PC-3 (cell line): ENCODE measurements at places on chromosomes 6 and 20.

- peaks cover 13% of the 10 kb centered on the region for H3K36me3 ChIP-seq
- H3K27ac ChIP-seq, result no peak overlapping the region
- DNase-seq, result no peak
- no peaks in the 10 kb centered on the region for H3K27me3 ChIP-seq
Measured at GRCh38 chr20:3901028-3901705, 12.0 kb downstream of the PANK2 start.

GRCh38 chr6:39887692-39888450, 46.4 kb downstream of the MOCS1 start:
- no peaks in the 10 kb centered on the region for H3K36me3 ChIP-seq
- H3K27ac ChIP-seq, result no peak overlapping the region
- H3K4me3 ChIP-seq, result no peak overlapping the region
- DNase-seq, result peak; percentile 7

DNA sequence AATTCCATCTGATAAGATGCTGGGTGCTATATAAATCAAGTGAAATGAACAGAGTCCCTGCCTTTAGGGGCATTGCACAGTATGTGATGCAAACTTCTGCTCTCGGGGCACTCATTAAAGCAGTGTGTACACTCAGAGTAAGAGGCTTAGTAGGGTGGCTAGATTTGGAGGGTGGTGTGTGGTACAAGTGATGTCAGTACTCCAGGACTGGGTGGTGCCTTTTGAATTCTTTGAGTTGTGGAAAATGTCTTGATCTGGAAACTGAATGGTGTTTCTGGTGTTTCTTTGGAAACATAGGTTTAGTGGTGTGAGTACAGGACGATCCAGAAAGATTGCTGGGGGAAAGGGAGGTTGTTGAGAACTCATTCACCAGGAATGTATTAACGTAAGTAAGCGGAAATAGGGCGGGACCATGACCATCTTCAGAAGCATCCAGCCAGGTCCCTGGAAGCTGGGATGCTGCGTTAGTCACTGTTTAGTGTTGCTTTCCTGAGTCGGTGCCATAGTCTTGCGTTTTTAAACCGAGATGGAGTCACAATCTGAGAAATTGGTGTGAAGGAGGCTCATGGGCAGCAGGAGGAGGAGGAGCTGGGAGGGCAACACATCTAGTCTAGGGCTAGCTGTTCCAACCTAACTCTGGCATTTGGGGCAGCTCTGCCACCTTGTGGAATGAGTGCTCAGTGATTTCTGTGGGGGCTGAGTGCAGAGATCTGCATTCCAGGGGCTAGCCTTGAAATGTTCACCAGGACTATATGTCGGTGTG, 70.3 kb downstream of the SCAND1 start:
- H3K27me3 ChIP-seq, result no peaks in the 10 kb centered on the region
- H3K36me3 ChIP-seq, result no peaks in the 10 kb centered on the region
- peaks cover 41% of the 10 kb centered on the region for H3K4me1 ChIP-seq
- H3K27ac ChIP-seq, result peak overlapping the region; percentile 97
- peak; percentile 99 for DNase-seq
- peak overlapping the region; percentile 39; the same call in 1 of the 2 replicates for H3K4me3 ChIP-seq

DNA sequence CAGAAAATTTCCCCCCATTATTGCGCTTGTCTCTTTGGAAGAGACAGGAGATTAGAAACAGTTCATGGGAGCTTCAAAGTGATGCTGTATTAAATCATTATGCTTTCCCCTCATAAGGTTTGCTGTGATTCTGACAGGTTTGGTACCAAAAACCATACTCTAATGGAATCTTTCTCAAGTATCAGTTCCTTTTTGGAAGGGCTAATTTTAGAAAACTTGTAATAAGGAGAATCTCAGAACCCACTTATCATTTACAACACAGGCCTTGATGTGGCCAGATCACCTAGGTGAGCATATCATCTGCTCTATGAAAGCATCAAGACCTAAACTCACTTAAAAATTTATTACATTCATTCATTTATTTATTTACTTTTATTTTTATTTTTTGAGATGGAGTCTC, 51.2 kb downstream of the TP53INP2 start:
- H3K27ac ChIP-seq, result no peak overlapping the region
- no peaks in the 10 kb centered on the region for H3K4me1 ChIP-seq
- no peak for DNase-seq
- no peak overlapping the region for H3K4me3 ChIP-seq
- H3K27me3 ChIP-seq, result no peaks in the 10 kb centered on the region
- peaks cover 49% of the 10 kb centered on the region for H3K36me3 ChIP-seq

DNA sequence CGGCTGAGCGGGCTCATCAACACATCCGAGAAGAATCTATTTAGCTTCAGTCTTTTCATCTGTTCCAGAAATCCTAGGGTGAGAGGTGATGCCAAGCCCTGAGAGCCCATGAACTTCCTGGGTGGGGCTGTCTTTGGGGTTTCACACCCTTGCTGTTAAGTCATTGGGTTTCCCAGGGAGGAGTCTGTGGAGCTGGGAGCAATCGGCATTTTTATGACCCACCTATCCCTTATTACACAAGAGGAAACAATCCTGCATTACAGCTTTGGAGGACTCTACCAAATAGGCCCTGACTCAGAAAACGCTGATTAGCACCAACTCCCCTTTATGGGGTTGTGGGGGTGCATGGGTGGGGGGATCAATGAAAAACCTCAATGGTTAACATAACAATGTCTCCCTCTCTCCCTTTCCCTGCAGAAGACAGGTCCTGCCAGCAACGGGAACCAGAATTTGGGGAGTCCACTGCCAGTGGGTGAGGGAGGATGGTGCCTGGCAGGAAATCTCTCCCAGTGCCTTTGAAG, 46.3 kb downstream of the EZR start:
- no peak overlapping the region for H3K27ac ChIP-seq
- no peaks in the 10 kb centered on the region for H3K27me3 ChIP-seq
- peaks cover 93% of the 10 kb centered on the region for H3K36me3 ChIP-seq
- H3K4me1 ChIP-seq, result no peaks in the 10 kb centered on the region

DNA sequence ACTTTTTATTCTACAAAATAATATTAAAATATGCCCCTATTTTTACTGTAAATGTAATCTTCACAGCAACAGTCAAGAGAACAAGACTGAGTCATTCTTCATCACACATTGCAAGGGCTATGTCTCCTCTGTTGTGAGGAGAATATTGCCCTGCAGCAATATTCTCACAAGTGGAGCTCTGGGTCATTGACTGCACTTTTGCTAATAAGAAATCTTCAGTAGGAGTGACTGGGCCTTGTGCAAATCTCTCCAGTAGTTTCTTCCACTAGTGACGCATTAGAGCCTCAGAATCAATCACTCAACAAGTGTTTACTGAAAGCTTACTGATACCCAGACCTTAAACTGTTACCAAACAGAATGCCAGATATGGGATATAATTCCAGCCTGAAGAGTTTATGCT, 49.1 kb downstream of the LAMA2 start:
- peak; percentile 68 for DNase-seq
- H3K27ac ChIP-seq, result no peak overlapping the region
- H3K4me1 ChIP-seq, result no peaks in the 10 kb centered on the region
- H3K36me3 ChIP-seq, result no peaks in the 10 kb centered on the region
- H3K27me3 ChIP-seq, result no peaks in the 10 kb centered on the region

- no peak overlapping the region for H3K4me3 ChIP-seq
- no peak for DNase-seq
- no peak overlapping the region for H3K27ac ChIP-seq
- no peaks in the 10 kb centered on the region for H3K4me1 ChIP-seq
Measured at GRCh38 chr6:137167702-137168377, 5.6 kb downstream of the IL22RA2 start.

DNA sequence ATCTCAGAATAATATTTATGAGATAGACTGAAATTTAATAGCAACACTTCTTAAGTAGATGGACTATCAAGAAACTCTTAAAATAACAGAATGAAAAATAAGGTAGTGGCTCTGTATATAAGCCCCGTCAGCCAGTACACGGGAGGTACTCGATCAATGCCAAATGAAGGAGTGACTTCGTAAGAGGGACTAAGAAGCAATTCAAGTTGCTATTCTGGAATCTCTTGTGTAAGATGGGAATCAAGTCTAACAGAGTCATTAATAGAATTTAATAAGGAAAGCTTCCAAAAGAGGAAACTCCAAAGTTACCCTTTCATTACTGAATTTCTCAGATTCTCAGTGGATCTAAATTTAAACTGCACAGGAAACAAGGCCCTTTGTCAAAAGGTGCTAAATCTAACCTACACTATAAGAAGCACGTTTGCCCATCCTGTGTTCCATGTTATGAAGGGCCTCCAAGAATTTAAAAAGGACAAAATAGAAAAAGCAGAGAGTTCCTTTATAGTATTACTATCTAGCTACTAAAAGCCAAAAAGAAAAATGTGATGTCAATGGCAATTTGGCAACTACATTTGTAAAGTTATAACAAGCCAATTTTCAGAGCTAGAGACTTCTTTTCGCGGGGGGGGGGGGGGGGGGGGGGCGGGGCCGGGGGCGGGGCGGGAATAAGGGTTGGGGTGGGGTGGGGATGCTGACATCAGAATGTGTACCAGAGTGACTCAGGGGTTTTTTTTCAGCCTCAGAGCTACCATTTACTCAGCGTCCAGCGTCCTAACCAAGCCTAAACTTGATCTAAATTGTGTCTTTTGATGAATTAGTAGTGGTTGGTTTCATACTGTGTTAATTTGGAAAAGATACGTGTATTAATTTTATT, 200.6 kb downstream of the GMPR start:
- H3K36me3 ChIP-seq, result no peaks in the 10 kb centered on the region
- no peaks in the 10 kb centered on the region for H3K27me3 ChIP-seq
- no peak overlapping the region for H3K4me3 ChIP-seq
- H3K27ac ChIP-seq, result peak overlapping the region; percentile 57

DNA sequence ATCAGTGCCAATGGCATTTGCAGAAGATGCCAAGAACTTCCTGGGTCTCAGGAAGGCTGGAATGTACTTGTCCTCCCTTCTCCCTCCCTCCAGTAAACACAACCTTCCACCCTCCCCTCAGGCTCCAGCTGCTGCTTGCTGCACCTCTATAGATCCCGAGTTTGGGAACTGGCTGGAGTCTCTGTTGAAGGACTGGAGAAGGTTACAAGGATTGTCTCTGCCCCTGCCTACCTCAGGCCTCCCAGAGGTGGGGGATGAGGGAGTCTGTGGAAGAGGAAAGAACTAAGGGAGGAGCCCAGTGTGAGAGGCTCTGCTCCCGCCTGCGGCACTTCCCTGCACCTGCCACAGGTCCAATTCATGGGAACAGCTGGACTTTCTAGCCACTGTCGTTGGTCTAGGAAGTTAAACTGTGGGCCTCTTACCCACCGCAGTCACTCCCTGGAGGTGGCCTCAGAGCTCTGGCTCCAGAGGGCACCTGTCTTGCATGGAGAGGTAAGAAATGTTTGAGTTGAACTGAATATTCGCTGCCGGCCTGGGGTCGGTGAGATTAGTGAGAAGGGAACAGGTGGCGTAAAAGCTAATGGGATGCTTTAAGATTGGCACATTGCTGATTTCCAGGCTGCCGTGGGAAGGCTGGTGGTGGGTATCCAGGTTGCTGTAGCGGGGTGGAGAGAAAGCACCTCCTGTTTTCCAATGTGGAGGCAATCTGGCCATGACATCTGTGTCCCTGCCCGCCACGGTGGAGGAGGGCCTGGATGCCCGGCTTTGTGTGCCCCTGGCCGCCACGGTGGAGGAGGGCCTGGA, 54.3 kb downstream of the PPP1R14C start:
- H3K36me3 ChIP-seq, result no peaks in the 10 kb centered on the region
- no peak overlapping the region for H3K4me3 ChIP-seq
- H3K27me3 ChIP-seq, result no peaks in the 10 kb centered on the region
- no peak for DNase-seq
- no peak overlapping the region for H3K27ac ChIP-seq

GRCh38 chr6:138653435-138653834, 120.1 kb upstream of the CCDC28A start:
- H3K4me1 ChIP-seq, result peaks cover 16% of the 10 kb centered on the region
- no peak for DNase-seq
- H3K4me3 ChIP-seq, result no peak overlapping the region
- H3K27me3 ChIP-seq, result no peaks in the 10 kb centered on the region
- no peak overlapping the region for H3K27ac ChIP-seq
- H3K36me3 ChIP-seq, result no peaks in the 10 kb centered on the region

- H3K27ac ChIP-seq, result no peak overlapping the region
- no peak for DNase-seq
- H3K36me3 ChIP-seq, result no peaks in the 10 kb centered on the region
Measured at GRCh38 chr6:11978169-11978987, 33.7 kb upstream of the HIVEP1 start.

DNA sequence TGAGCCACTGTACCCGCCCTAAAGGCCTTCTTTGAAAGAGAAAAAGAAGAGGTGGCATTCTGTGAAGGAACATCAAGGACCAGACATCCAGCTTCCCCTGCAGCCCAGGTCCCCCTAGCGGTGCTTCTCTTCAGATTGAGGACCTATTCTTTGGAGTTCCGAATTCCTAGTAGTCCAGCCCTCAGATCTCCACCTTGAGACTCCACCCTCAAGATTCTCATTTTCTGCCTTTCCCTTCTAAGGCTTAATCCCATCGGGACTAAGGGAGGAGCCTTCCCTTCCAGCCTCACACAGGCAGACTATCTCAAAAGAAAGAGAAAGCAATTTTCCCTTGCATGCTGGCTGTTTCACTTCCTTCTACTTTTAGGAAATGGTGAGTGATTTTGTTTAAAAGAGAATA, 32.5 kb downstream of the MUC22 start:
- DNase-seq, result peak; percentile 80
- no peak overlapping the region for H3K27ac ChIP-seq
- H3K4me1 ChIP-seq, result peaks cover under 1% of the 10 kb centered on the region
- H3K4me3 ChIP-seq, result no peak overlapping the region
- no peaks in the 10 kb centered on the region for H3K36me3 ChIP-seq
- H3K27me3 ChIP-seq, result no peaks in the 10 kb centered on the region

DNA sequence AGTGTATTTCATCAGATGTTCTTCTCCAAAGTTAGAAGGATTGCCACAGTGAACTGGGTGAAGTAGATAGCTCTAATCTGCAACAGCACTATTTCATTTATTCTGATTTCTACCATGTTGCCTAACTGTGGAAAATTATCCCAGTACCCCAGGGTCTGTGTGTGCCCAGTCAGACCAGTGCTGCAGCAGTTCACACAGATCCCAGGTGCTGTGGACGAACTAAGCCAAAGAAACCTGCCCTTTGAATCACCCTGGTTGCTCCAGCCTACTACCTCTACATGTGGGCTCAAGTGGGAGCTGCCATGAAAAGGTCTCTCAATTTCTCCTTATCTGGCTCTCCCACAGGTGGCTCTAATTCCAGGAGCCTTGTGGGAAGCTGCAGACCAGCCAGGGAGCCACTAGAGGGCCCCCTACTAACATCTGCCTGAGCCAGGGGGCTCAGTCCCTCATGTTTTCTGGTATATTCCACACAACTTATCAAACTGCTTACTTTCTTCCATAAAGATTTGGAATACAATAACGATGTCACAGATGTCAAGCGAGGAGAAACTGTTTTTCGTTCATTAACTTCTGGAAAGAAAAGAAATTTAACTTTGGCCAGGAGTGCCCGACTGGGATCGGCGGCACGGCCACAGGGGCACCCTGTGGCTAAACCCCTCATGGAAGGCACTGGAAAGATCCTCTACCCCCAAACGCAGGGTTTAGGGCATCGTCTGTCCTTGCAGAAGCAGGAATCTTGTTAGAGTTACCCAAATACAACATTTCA, 31.6 kb upstream of the LY86 start:
- H3K4me1 ChIP-seq, result no peaks in the 10 kb centered on the region
- H3K36me3 ChIP-seq, result no peaks in the 10 kb centered on the region
- peak; percentile 63 for DNase-seq
- H3K4me3 ChIP-seq, result no peak overlapping the region

- no peaks in the 10 kb centered on the region for H3K4me1 ChIP-seq
- no peak overlapping the region for H3K27ac ChIP-seq
- no peaks in the 10 kb centered on the region for H3K36me3 ChIP-seq
- no peak for DNase-seq
- peaks cover 25% of the 10 kb centered on the region for H3K27me3 ChIP-seq
Measured at GRCh38 chr6:166005401-166005943, 162.2 kb downstream of the TBXT start.
